Epithelial cell of umbilical artery (primary cell): ENCODE measurements at places on chromosomes 1 and 21. TPM values are rescaled to one million over a fixed set of nuclear protein-coding genes. Genes with fewer than 3 reads are reported as not detected.

Gene TMEM167B
- total RNA-seq: 16.6 and 17.2 TPM in 2 replicates

Gene PPP2R5A
- 26.0 and 52.7 TPM in 2 replicates for total RNA-seq

Gene MCOLN3
- not detected in 2 replicates for total RNA-seq

Gene AZIN2
- 0.46 and 1.9 TPM in 2 replicates for total RNA-seq

Gene PSMB2
- total RNA-seq: 23.4 and 28.0 TPM in 2 replicates

Gene MAEL
- 0.32 TPM in 1 of 2 replicates, not detected in the other for total RNA-seq

Gene ELF3
- total RNA-seq: 0.30 and 0.32 TPM in 2 replicates

Gene TMEM234
- total RNA-seq: 9.1 and 11.1 TPM in 2 replicates

Gene LCE1D
- not detected in 2 replicates for total RNA-seq

Gene TFF2
- not detected in 2 replicates for total RNA-seq

Gene LRRC3
- 0.61 and 1.9 TPM in 2 replicates for total RNA-seq

Gene CLDN17
- not detected in 2 replicates for total RNA-seq

Gene AKNAD1
- total RNA-seq: not detected in 2 replicates

Gene OR10Z1
- not detected in 2 replicates for total RNA-seq

Gene PADI3
- not detected in 2 replicates for total RNA-seq

Gene PLA2G2D
- total RNA-seq: not detected in 2 replicates

Gene SERINC2
- 1.2 and 2.9 TPM in 2 replicates for total RNA-seq

Gene MTARC1
- total RNA-seq: 1.3 and 2.3 TPM in 2 replicates

Gene FCRL1
- total RNA-seq: not detected in 2 replicates

Gene NCAM2
- 0.97 and 1.4 TPM in 2 replicates for total RNA-seq

Gene SOX13
- total RNA-seq: 10.4 and 27.7 TPM in 2 replicates

Gene FHL3
- 12.3 and 21.1 TPM in 2 replicates for total RNA-seq

Gene LY9
- total RNA-seq: not detected in 2 replicates

Gene SKI
- total RNA-seq: 14.0 TPM in 2 replicates

Gene NECTIN4
- 0.15 and 0.32 TPM in 2 replicates for total RNA-seq

Gene ALX3
- not detected in 2 replicates for total RNA-seq

Gene C1orf141
- not detected in 2 replicates for total RNA-seq
